Fibroblast of the aortic adventitia (primary cell): ENCODE measurements at places on chromosomes 7 and 10. TPM values are rescaled to one million over a fixed set of nuclear protein-coding genes. Genes with fewer than 3 reads are reported as not detected.

Gene CDHR3
- total RNA-seq = 14.0 and 19.6 TPM in 2 replicates

Gene SCART1
- 1.6 and 13.5 TPM in 2 replicates for total RNA-seq

Gene ZC3HAV1L
- total RNA-seq = 11.9 and 36.6 TPM in 2 replicates

Gene ENTPD1
- total RNA-seq = 0.09 and 0.16 TPM in 2 replicates

Gene PVRIG
- total RNA-seq = not detected in 2 replicates

Gene GRM3
- total RNA-seq = not detected in 2 replicates
